ENCODE measurements at places on chromosomes 3 and 15.
A peak's percentile ranks its signal among the peaks of the same experiment; 100 is the strongest.

- no peak for DNase-seq
These were observed 12.0 kb upstream of the GRIP2 start for GRCh38 chr3:14552041-14552648.

- no peak for DNase-seq
These were observed 251.1 kb upstream of the ST8SIA2 start for GRCh38 chr15:92142242-92143232.

DNA sequence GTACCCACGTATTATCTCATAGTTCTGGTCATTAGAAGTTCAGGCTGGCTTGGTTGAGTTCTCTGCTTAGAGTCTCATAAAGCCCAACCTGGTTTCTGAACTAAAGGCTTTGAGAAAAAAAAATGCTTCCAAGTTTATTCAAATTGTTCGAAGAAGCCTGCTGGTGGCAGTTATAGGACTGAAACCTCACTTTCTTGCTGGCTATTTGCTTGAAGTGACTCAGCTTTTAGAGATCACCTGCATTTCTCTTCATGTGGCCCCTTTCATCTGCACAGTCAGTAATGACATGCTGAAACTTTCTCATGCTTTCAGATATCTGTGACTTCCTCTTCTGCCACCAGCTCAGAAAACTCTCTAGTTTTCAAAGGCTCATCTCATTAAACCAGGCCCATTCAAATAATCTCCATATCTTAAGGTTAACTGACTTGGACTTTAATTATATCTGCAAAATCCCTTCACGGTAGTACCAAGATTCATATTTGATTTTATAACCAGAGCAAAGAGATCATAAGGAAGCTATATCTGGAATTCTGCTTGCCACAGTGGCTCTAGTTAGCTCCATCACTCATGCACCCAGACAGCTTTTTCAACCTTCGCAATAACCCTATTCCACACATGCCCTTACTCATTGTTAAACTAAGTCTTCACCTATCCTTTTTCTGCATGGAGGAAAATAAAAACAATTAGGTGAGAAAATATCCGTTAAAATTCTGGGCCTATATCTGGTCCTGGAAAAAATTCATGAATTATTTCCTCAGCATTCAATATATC is 433.8 kb upstream of the CBLB start:
- DNase-seq = no peak

DNA sequence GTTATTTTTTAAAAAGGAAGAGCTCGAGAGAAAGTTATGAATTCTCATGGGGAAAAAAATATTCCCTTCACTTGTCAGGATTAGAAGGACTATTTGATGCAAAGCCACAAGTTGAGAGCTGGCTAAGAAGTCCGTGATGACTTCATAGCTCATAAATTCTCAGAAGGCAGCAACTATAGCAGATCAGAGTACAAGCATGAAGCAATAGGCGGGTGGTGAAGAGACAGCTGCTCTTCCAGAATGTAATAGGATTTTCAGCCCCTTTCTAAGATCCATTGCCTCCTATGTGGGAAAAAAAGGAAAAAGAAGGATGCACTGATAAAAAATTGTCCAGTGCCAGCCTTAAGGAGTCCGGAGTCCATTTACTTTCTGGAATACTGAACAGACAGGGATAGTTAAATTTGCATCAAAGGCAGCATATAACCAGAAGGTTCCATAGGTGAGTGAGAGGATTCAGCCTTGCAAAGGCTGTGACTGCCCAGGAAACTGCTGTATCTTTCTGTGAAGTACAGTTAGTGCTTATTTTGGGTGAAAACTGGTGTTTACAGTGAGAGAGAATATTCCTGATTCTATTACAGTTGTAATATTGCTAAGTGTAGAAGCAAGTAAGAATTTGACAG is 929.5 kb upstream of the ALCAM start:
- DNase-seq = peak; percentile 61

GRCh38 chr15:35289024-35289617 is 204.0 kb upstream of the NANOGP8 start:
- peak; percentile 75 for DNase-seq
